ENCODE measurements at places on chromosomes 7 and 10.

DNA sequence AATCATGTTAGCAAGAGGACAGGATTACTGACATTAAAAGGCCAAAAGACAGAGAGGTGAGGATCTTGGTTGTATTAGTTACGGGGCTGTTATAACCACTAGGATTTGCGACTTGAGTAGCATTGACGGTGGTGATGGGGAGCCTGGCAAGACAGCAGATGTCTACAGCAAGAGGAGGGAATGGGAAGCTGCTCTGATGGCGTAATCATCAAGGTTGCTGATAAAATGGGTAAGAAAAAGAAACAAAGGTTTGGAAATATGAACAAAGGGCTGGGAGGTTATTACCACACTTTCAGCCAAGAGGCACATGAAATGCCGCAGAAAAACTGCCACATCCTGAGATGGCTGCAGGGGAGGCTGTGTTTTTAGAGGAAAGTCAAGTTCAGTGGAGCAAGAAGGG lies 33.9 kb downstream of the TMEM229A start:
- DNase-seq = no peak

- no peak for DNase-seq
These were observed 226.4 kb downstream of the BUB3 start for GRCh38 chr10:123380491-123381085.

DNA sequence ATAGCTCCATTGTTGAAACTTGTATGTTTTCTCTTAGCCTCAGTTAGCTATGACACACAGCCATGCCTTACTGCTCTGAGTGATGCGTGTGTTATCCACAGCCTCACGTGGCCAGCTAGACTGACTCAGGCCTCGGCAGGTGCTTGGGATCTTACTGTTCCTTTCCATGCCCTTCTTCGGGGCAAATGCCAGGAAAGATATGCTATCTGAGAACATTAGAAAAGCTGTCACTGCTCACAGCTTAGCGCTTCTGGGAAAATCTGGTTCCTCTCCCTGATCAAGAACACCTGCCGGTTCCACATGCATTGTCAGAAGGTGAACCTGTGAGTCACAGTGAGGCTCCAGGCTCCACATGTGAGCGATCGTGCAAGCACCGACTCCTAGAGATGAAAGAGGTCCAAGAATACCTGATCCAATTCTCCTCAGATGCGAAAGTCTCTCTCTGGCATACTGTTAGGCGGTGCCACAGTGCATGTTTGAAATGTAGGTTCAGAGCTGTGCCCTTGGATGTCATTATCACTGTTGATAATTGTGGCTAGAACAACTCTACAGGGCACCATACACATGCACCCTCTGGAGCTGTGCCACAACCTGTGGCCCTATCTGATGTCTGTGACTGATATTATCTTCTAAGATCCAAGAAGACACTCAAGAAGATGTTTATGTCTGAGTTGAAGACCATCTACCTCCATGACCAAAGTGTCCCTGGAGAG lies 247.8 kb upstream of the IGFBP3 start:
- DNase-seq = no peak

DNA sequence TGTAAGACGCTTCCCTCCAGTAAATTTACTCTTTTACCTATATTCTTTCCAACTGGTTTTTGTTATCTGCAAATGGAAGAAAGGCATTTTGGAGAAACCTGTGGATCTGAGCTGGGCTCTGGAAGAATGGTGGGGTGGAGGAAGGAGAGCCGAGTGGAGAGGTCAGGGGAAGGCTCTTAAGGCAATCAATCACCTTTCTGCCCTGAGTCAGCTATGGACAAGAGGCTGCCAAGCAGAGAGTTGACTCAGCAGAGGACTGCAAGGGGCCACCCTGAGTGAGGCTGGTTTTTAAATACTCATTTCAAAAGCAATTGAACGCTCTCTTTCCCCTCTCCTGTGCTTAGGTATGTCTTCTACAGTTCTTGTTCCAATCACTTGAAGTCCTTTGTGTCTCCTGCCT lies 81.8 kb downstream of the SPAG6 start:
- no peak for DNase-seq

GRCh38 chr7:77252506-77252905 lies 52.9 kb upstream of the FGL2 start:
- DNase-seq = no peak

- DNase-seq = no peak
These were observed 48.1 kb downstream of the GNAI1 start for GRCh38 chr7:80182630-80183276.

- no peak for DNase-seq
These were observed 642.6 kb downstream of the KCNMA1 start for GRCh38 chr10:76995023-76995422.

Data from NCI-H2171 (cell line).